ENCODE measurements at places on chromosomes 16 and 17.
A peak's percentile ranks its signal among the peaks of the same experiment; 100 is the strongest.

DNA sequence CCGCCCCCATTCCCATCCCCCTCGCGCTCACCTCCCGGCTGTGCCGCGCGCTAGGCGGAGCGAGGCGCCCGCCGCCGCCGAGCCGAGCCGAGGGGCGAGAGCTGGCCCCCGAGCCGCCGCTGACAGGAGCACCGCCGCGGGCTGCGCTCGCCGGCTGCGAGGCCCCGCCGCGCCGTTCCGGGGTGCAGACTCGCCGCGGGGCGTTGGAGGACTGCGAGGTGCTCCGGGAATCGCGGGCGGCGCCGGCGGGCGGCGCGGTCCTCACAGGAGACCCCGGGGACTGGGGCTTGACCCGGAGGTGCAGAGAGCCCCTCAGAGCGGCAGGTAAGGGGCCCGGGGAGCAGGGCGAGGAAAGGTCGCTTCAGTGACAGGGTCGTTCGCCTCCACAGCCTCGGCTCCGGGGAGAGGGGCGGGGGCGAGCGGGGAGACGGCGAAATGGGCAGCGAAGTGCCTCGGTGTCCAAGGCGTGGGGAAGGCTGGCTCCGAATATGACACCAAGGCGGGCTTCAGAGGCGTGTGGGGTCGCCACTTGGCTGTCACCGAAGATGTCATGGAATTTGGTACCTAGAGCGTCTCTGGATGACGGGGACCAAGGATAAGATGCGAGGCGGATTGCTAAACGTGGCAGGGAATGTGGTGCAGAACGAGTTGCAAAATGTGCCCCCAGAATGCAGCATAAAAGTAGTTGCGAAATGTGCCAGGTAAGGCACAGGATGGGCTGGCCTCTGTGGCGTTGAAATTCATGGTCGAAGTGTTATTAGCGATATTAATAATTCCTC is 580 bp downstream of the TANC2 start:
- DNase-seq: no peak

- no peak for DNase-seq
These were observed 517.3 kb upstream of the ZFHX3 start for GRCh38 chr16:73565263-73565662.

- DNase-seq: peak; percentile 82
These were observed 56.9 kb upstream of the TRAP1 start for GRCh38 chr16:3774156-3774767.

DNA sequence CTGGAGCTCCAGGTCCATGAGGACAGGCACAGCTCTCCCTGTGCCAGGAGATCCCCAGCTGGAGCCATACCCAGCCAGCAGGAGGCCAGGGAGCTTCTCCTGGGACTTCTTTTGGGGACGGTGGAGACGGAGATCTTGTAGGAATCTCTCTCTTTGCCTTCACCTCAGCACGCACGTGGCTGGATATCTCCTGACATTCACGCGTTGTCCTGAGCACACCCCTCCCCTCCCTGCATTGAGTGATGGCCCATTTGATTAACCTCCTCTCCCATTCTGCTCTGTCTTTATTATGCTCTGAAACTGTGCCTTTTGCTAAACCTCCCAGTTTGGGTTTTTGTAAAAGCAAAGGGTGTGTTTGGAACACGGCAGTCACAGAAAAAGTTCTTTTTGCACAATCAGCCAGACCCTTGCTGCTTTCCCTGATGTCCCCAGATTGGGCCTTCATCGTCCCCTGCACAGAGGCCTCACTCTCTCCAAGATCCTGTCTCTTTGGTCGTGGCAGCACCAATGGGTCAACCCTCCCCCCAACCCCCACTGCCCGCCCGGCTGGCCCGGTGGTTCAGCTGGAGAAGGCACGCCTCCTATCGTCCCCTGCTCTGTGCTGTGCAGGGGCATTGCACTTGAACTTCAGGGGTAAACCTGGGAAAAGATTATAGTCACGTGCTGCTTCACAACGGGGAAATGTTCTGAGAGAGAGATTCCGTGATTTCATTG is 32.5 kb upstream of the LGALS9 start:
- DNase-seq: no peak

- DNase-seq: no peak
These were observed 43.2 kb downstream of the SKAP1 start for GRCh38 chr17:48386826-48387225.
